GM06990 (cell line): ENCODE measurements at places on chromosomes 1 and 21.

DNA sequence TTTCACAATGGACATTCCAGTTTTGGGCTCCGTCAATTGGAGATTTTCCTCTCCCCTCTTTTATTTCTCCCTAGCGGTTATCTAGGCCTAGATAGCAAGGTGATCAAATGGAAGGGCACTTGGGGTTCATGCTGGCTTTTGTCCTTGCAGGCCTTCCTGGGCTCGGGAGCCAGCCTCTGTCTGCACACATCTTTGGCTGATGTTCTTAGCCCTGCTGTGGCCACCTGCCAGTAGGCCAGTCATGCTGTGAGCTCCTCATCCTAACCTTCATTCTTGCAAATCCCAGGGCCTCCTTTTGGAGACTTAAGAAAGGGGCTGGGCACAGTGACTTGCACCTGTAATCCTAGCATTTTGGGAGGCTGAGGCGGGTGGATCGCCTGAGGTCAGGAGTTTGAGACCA, 13.5 kb downstream of the TIE1 start:
- no peak for DNase-seq

- DNase-seq = no peak
Observed at GRCh38 chr1:6012529-6013318, 20.5 kb upstream of the NPHP4 start.

- DNase-seq = no peak
Observed at GRCh38 chr1:25369241-25369640, 31.1 kb downstream of the TMEM50A start.

- no peak for DNase-seq
Observed at GRCh38 chr1:241695246-241696171, 43.4 kb downstream of the WDR64 start.

GRCh38 chr1:87833166-87833565, 504.5 kb downstream of the LMO4 start:
- DNase-seq = no peak

DNA sequence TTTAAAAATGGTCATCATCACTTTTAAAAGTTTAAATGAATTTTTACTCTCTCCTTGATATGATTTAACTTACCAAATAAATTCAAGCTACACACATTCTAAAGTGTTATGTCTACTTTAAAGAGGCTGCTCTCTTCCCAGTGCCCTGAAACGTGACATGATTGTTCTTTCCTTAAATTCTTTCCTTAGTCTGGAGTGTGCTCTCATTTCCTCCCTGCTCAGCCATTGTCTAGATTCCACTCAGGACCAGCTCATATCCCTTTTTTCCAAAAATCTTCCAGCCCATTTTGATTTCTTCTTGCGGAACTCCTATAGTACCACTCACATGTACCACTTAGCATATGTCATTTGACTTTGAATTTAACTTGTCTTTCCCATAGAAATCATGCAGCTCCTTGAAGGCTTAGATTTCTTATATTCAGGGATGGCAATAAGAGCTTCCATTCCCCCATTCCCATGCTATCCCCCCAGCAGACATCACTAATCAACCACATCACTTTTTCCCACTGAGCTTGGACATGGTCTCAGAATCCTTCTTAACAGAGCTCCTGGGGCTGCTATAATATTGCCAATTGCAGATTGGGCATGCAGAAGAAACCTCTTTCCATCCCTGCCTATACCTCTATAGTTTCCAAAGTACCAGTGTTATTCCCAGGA, 54.7 kb upstream of the ITPKB start:
- no peak for DNase-seq

DNA sequence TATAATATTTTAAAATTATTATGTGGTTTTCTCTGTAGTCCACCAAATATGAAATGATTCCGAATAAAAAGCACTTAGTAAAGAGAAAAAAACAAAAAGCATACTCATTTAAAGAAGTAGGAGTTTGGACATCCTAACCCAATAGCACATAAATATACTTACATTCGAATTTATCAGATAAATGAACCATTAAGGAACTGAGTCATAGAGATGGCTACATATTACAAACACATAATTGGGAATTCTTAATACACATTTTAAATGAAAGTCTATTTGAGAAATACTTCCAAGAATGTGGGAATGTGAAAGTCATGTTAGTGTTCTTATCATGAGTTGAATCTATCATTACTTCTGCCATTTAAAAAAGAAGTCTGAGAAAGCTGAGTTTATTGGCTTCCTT, 75.0 kb downstream of the USP24 start:
- no peak for DNase-seq

GRCh38 chr1:50959303-50959912, 659 bp downstream of the FAF1 start:
- no peak for DNase-seq

DNA sequence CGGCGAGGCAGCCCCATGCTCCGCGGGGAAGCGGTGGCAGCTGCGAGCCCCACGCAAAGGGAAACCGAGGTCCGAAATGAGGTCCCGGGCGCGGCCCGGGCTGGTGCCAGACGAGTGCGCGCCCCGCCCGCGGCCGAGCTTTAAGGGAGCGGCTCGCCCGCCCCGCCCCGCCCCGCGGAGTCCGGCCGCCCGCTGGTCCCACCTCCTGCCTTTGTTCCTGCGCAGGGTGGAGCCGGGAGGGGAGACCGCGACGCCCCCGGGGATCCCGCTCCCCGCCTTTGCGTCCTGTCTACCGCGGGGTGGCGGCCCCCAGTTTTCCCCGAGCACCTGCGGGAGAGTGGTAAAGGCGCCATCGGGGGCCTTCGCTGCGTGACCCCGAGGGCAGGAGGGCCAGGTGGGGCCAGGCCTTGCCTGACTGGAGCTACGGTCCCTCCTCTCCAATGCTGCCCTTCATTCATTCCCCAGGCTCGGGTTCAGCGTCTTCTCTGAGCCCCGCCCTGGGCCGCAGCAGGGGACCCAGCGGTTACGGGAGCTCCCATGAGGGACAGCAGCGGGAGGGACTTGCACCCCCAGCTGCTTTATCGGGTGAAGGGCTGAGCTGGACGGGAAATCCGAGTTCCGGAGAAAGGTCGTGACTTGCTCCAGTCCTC, at the start of gene HES2:
TSS of gene HES2 (minus strand) at position 116 of the 650 bp plus-strand sequence. CDS start at position 17, 99 bp downstream.
- DNase-seq = no peak

GRCh38 chr1:207968521-207969009, 57.6 kb upstream of the CD34 start:
- DNase-seq = no peak

DNA sequence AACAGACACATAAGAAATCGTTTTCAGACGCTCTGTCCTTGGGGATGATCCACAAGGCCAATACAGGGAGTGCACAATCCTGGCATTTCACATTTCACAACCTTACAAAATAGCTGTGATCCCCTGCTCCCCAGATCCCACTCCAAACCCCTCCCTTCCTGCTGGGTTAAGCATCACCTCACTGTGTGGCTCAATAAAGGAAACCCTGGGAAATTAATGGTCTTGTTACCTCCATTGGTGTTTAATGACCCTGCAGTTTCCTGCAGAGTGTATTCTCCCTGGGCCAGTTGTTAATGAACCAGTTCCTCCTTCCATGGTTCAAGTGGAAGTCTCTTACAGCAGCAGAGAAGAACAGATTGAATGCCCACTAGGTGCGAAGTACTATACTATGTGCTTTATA, 334.7 kb downstream of the OMA1 start:
- DNase-seq = no peak

DNA sequence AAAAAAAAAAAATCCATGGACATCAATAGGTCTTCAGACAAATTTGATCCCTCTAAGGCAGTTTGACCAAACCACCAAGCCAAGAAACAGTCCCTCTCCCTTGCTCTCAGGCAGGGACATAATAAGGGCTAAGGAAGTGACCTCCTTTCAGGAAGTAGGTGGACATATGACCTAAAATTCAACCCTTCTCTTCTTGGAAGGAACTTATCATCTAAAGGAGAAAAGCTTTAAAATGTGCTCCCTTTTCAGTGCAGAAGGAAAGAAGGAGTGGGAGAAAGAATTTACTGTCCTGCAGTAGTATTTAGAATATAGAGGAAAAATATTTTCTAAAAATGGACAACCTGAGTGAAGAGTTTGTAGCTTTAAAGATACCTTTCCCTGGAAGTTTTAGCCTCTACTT, 118.1 kb downstream of the DTL start:
- no peak for DNase-seq

DNA sequence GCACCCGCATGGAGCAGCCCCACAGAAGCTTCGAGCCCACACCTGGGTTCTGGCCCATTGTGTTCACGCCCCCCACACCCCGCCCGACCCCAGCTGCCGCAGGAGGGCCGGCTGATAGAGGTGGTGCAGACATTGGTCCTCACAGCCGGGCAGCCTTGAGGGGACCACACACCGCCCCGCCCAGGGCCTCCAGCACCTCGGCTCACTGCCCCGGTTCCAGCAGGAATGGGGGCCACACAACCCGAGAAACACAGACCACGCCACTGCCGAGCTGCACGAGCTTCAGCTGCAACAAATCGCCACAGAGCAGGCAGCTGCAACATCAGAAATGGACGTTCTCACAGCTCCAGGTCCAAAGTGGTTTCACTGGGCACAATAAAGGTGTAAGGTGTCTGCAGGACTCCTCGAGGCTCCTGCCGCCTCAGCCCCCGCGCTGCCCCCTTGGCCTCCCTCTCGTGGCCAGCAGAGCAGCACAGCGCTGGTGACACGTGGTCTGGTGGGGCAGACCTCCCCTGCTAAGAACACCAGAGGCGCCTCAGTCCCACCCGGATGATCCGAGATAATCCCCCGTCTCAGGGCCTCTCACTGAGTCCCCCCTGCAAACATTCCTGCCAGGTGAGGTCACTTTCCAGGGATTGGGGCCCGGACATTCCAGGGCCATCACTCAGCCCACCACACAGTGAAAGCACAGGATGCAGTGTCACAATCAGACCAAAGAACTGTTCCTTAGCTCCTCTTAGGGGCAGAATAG, 62.3 kb upstream of the ADARB1 start:
- DNase-seq = no peak

DNA sequence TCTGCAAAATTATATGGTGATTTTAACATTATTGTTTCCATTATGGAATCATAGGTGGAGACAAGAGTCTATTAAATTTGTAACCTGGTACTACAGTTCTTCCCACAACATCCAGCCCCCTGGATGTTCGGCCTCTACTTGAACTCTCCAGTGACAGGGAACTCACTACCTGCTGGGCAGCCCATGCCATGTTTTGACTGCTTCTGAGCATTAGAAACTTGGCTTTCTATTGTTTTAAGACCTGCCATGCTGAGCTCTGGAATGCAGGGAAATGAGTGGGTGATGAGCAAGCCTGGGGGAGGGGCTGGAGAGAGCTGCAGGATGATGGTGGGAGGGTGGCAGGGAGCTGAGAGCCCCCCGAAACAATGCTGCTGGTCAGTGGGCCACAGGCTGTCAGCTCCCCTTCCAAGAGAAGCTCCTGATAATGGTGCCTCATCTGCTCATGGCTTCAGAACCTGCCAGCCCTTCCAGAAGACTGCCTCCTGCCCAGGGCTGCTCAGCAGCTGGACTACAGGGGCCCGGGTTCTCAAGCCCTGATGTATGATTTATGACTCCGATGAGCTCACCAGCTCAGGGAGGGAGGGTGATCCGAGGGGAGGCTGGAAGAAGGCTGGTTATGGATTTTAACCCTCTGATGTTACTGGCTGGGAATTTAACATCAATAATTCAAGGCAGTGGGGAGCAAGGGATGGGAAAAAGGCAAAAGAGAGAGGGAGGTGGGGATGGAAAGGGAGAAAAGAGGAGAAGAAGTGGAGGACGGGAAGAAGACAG, 205.0 kb downstream of the HIVEP3 start:
- no peak for DNase-seq

GRCh38 chr1:151594143-151594625, 17.7 kb upstream of the SNX27 start:
- DNase-seq = peak; percentile 52

GRCh38 chr1:115829947-115830346, 11.0 kb downstream of the NHLH2 start:
- no peak for DNase-seq

DNA sequence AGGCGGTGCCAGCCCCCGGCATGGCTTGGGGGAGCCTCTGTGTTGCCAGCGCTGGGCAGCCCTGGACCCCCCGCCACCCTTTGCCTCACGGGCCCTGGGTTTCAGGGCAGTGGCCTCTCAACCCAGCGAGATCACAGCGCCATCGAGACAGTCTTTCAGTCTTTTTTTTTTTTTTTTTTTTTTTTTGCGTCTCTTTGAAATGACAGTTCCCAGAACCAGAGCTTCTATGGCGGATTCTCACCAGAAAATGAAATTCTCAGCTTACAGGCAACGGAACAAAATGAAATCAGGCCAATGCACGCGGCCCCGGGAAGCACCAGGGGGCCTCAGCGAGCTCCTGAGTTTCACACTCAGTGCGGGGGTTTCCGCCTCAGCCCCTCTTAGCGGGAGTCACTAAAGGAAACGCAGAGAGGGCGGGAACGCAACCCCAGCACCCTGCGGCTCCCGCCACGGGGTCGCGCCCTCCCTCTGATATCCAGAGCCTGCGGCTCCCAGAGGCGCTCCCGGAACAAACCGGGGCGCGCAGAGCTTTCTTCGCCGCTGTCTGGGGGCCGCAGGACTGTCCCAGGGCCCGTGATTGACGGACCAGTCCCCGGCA, 8.0 kb upstream of the COL6A1 start:
- DNase-seq = peak; percentile 70
